GM12878 (cell line): ENCODE measurements at places on chromosomes 2 and 18.

DNA sequence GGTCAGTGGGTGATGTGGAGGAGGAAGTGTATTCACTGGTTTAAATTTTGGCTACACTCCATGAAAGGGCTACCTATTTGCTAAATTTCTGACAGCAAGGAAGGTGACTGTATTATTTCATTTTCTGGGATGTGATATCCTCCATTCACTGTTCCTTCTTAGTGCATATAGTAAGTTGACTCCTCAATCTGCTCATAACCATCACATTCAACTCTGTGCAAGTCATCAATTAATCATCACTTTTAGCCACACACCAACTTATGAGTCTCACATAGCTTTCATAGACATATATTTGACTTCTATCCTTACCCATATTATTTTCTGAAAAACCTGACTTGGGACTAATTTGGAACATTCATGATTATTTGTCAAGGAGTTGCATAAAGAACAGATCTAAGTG is 16.9 kb downstream of the KLHL41 start:
- no peak for DNase-seq

GRCh38 chr2:220053919-220054318 is 426.5 kb downstream of the SLC4A3 start:
- DNase-seq: no peak

- DNase-seq: no peak
These were observed 125.6 kb upstream of the PKDCC start for GRCh38 chr2:41922177-41922576.

GRCh38 chr18:76553715-76554546 is 58.9 kb upstream of the ZNF516 start:
- DNase-seq: no peak

DNA sequence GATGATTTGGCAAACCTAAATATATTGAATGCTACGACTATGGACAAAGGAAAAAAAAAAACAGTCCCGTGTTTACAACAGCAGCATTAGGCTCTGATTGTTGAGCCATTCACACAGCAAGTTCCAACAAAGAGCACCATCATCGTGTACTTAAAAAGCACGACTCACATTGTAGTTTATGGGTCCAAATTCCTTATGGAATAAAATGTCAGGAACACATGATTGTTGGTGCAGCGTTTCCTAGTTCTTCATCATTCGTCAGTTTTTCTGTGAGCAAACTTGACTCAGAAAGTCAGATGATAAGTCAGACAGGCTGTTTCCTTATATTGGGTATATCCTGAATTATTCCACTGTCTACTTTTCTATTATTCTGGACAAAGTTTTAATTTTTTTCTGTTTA is 10.0 kb upstream of the KIDINS220 start:
- DNase-seq: no peak

GRCh38 chr2:106959975-106960682 is 74.2 kb upstream of the ST6GAL2 start:
- no peak for DNase-seq

DNA sequence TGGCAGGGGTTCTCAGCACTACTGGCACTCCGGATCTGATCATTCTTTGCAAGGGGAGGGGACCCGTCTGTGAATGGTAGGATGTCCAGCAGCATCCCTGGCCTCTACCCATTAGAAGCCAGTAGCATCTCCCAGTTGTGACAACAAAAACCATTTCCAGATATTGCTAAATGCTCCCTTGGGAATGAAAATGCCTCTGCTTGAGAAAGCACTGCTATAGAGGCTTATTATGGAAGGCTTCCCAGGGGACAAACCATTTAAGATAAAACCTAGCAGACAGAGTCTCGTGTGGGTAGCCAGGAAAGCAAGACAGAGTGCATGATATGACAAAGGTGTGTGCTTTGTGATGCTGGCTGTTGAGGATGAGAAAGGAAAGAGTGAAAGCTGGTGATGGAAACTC is 273.7 kb downstream of the TMX3 start:
- DNase-seq: no peak

- DNase-seq: no peak
These were observed 53.7 kb downstream of the EDAR start for GRCh38 chr2:108935271-108935741.

DNA sequence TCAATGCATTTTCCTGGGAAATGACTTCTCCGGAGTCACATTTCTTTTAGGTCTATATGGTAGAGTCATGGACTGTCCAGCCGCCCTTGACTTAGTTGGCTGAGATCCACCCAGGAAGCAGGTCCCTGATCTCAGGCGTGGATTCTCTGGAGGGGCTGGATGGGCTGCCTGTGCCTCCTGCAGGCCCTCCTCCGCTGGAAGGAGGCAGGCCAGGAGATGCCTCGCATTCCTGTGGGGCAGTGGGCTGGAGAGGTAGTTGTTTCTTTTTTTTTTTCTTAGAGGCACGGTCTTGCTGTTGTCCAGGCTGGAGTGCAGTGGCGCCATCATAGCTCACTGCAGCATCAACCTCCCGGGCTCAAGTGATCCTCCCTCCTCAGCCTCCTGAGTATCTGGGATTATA is 129.0 kb upstream of the MYCN start:
- no peak for DNase-seq

GRCh38 chr2:158781353-158781961 is 13.7 kb upstream of the DAPL1 start:
- DNase-seq: no peak

DNA sequence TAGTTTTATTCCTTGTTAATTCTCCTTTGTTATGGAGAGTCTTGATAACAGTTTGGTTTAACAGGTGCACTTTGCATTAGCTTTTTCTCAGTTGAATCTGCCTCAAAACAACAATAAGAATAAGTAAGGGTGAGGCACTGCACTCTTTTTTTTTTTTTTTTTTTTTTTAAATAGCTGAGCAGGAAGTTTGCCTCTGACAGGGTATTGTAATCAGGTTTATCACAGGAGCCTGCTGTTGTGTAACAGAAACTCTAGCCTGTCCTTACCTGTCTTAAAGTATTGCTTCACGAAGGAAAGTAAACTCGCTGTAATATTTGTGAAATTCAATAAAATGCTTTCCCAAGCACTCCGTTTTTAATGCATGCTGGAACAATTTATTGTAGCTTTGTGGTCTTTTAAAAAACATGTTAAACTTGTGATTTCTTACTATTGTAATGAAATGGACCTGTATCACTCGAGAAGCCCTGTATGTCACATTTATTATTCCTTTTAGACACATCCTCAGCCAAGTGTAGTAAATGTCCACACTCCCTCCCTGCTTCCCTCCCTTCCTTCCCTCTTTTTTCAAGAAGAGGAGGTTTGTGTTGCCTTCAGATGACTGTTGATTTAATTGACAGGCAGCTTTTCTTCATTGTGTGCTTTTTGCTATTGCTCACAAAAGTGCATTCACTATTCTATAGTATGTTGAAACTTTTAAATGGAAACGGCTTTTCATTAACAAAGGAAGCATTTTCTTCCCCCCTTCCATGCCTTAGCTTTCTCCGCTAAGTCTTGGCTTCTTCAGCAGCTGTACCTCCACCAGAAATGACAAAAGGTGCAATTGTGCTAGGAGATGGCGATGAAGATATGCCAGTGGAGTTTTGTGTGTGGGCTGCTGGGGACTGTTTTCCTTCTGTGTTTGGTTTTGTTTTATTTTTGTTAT is 52.7 kb downstream of the TAF1B start:
- no peak for DNase-seq

DNA sequence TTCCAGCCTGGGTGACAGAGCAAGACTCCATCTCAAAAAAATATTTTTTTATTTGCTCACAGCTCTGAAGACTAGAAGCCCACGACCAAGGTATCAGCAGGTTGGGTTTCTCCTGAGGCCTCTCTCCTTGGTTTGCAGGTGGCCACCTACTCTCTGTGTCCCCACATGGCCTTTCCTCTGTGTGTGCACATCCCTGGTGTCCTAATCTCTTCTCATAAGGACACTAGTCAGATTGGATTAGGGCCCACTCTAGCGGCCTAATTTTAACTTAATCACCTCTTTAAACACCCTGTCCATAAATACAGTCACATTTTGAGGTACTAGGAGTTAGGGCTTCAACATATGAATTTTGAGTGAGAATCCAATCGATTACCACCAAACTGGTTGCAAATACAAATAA is 2.0 kb upstream of the RAB3GAP1 start:
- DNase-seq: no peak

- DNase-seq: no peak
These were observed 91.0 kb downstream of the PLB1 start for GRCh38 chr2:28586867-28587266.

DNA sequence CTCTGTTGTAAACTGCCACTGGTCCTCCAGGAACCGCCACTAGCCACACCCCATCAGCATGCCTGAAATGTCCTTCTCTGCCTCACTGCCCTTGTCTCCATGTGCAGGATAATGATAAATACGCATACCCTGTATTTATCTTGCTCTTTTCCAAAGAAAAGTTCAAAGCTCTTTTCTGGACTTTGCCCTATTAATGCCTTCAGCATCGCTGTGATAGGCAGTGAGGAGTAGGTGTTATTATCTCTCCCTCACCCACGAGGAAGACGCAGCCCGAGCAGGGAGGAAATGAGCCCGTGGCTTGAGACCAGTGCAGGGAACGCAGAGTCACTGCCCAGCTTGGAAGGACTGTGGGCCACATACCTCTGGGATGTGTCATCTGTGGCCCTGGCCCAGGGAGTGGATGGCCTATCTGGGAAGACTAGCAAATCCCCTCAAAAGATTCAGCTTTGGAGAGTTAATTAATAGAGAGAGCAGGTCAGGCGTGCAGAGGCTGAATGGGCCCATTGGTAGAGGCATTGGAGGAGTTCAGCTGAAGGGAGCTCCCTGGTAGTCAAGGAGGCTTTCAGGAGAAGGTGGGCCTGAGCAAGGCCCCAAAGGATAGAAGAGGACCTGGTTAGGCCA is 39.5 kb upstream of the MCFD2 start:
- DNase-seq: no peak

DNA sequence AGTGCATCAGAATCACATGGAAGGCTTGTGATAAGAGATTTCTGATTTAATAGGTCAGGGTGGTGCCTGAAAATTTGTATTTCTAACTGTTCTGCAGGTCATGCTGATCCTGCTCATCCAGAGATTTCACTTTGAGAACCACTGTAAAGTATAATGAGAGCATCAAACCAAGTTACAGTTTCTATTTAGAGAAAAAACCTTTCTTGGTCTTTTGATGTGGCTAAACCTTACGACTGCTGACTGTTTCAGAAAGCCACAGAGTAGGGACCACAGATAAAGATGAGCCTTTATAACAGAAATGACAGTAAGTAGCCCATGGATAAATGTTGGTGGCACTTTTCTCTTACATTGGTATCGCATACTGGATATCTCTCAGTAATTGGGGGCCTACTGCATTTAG is 109.4 kb upstream of the FANCL start:
- DNase-seq: peak; percentile 21

DNA sequence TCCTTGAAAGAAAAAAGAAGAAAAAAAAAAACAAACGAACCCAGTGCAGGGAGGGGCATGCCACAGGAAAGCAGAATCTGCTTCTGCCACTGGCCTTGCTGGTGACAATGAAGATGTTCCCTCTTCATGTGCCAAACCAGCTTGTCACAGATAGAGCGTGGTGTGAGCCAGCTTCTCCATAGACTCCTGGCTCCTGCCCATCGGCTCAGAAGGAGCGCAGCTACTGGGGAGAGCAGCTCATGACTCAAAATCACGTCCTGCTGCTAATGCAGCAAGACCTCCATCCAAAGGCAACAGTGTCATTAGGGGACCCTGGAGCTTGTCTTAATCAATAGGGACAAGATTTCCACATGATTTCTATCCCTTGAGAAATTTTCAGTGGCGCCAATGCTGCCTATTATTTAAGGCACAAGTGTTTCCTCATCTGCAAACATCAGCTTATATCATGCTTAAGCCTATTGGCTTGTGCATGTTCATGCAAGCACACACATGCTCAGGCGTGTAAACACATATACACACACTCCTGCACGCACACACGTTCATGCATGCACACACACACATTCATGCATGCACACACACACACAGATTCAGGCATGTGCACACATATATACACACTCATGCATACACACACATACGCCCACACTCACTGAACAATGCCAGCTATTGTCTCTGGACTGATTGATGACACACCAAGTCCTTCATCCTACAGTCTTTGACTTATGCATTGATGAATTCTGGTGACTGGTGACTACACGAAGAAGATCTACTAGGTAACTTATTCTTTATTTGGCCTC is 682.0 kb upstream of the ID2 start:
- DNase-seq: no peak

- no peak for DNase-seq
These were observed 6.8 kb upstream of the DDX1 start for GRCh38 chr2:15584767-15585469.

DNA sequence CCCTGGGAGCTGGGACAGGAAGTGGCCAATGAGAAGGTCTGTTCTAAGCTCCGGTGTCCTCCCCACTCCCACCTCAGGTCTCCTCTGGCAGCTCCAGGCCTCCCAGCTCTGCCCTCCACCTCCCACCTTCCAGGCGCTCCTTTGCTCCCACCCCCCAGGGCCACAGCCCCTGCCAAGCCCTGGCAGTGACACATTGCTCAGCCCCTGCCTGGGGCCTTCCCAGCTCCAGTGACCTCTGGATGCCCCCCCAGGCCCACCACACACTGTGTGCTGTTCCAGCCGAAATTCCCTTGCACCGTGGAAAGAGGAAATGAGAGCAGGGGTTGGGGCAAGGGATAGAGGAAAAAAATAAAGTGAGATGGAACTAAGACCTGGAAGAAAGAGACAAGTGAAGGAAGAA is 289.6 kb downstream of the CYP26B1 start:
- no peak for DNase-seq

GRCh38 chr2:58047373-58047935 is 848 bp downstream of the VRK2 start:
- DNase-seq: no peak

GRCh38 chr2:240987588-240987987 is 10.8 kb upstream of the SNED1 start:
- no peak for DNase-seq

- no peak for DNase-seq
These were observed 34.8 kb upstream of the ASXL2 start for GRCh38 chr2:25912851-25913695.

- no peak for DNase-seq
These were observed 1.6 kb downstream of the CRIM1 start for GRCh38 chr2:36356990-36357846.

- no peak for DNase-seq
These were observed 336.6 kb downstream of the DSC3 start for GRCh38 chr18:30705943-30706342.

- no peak for DNase-seq
These were observed 45.8 kb upstream of the NFU1 start for GRCh38 chr2:69483024-69483423.

DNA sequence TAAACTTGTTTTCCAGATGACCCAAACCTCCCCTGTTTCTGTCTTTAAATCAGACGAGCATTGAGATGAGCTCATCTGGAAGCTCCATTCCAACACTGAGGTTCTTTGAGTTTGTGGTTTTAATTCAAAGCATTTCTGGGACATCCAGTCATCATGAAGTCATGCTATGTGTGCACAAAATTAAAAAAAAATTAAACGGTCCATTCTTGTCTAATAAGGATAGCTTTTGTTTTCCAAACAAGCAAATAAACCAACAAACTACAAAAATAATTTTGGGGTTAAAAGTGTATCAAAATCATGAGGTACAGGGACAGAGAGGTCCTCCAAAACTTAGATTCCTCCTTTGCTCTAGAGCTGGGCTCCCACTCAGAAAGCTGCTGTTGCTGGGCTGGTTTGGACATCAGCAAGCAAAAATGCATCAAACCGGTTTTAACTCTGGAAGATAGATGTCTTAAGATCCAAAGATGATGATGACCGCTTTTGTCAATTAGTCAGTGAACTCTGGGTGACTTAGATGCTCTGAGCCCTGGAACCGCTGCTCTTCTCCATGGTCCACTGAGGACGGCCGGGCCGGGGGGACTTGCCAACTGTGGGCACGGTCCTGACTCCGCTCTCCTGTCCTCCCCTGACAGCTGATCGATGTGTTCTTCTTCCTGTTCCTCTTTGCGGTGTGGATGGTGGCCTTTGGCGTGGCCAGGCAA is 65.4 kb downstream of the TRPM8 start:
- DNase-seq: no peak
